Body of pancreas (tissue), 4 donors: ENCODE measurements at places on chromosomes 11 and 22. TPM values are rescaled to one million over a fixed set of nuclear protein-coding genes. Genes with fewer than 3 reads are reported as not detected.

DNA sequence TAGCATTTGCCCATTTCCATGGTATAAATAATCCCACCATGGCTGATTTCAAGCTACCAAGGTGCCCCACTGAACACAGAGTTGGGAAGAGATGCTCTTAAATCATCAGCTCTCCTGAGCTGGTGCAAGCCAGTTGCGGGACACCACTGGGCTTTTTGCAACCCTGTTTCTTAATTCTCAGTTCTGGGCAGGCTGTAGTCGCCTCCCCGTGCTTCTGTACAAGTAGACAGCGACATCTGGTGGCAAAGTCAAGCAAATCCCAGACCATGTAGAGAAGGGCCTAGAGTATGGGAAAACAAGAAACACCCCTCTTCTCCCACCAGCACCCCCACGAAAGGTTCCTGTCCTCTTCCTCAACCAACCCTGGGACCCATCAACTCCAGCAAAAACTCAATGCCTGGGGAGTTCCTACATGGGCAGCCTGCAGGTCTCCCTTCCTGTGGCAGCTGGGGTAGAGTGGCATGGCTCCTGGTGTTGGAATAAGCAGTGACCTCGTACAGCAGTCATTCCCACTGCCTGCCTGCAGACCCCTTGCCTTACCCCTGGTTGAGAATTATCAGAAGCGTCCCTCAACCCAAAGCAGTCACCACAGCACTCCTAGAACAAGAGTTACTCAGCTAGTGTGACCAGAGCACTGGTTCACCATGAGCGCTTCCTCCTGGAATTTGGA lies 68.4 kb downstream of the IGLL5 start:
- H3K36me3 ChIP-seq, result no peaks in the 10 kb centered on the region
- peaks cover 3% of the 10 kb centered on the region for H3K4me1 ChIP-seq
- peaks cover 7% of the 10 kb centered on the region for H3K27me3 ChIP-seq
- H3K4me3 ChIP-seq, result no peak overlapping the region
- no peak overlapping the region for H3K27ac ChIP-seq
- DNase-seq, result peak; percentile 75

The OR52I2 gene
- not detected for total RNA-seq

DNA sequence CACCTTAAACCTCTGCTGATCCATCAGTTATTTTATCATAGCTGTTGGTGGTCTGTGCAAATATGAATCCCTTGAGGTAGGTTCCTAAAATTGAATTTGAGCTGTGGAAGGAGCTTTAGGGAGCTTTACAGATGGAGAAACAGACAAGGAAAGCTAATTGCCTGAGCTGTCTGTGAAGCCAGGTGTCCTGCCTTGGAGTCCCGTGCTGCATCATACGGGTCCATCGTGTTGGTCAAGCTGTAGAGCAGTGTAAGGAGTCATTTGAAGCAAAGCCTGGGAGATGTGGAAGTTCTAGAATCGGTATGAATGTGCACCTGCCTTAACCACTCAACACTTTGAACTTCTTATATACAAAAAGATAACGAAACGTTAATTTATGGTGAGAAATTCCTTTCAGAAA lies 1.0 kb downstream of the POLA2 start:
- DNase-seq, result no peak
- H3K27me3 ChIP-seq, result no peaks in the 10 kb centered on the region
- no peak overlapping the region for H3K27ac ChIP-seq
- H3K36me3 ChIP-seq, result no peaks in the 10 kb centered on the region
- no peak overlapping the region for H3K4me3 ChIP-seq

DNA sequence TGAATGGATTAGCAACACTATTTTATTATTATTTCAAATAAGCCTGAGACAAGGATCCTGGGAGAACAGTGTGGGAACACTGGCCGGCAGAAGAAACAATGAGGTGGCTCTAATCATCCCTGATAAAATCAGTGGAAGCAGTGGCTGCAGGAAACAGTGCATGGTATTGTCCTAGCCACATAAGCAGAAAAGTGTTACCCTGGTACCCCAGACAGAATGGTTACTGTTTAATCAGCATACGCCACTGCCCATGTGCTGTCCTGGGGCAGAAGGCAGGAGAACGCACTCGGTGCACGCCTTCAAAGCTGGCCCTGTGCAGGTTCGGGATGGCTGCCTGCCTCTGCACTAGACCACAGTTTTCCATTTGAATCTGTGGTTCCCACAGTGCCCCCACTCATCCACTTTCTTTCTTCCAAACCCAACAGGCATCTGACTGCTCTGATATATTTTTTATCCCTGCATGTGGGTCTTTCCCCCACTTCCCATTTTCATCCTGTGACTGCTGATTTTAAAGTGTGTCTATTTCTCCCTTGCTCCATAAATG lies 25.7 kb downstream of the OPCML start:
- H3K27me3 ChIP-seq, result no peaks in the 10 kb centered on the region
- no peak overlapping the region for H3K27ac ChIP-seq
- DNase-seq, result no peak
- no peaks in the 10 kb centered on the region for H3K4me1 ChIP-seq
- H3K36me3 ChIP-seq, result no peaks in the 10 kb centered on the region
- H3K4me3 ChIP-seq, result no peak overlapping the region

DNA sequence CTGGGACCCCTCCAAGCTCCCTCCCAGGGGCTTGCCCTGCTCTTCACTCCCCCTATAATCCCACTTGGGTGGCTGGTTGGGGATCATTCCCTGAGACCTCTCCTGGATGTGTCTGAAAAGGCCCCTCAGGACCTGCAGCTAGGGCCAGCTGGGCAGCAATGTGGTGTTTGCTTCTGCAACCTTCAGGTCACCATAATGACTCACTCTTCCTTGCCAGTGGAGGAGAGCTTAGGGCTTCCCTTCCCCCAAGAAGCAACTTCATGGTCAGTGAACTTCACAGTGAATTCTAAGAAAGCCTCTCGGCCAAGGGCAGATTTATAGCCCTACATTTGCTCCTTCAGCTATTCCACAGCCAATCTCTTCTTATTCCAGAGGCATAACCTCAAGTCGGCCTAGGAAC lies 45.1 kb upstream of the TSPAN18 start:
- no peaks in the 10 kb centered on the region for H3K27me3 ChIP-seq
- no peaks in the 10 kb centered on the region for H3K36me3 ChIP-seq
- no peaks in the 10 kb centered on the region for H3K4me1 ChIP-seq
- DNase-seq, result no peak
- H3K27ac ChIP-seq, result no peak overlapping the region

GRCh38 chr11:65421794-65422632 lies 585 bp upstream of the NEAT1 start:
- peak overlapping the region; percentile 100 for H3K27ac ChIP-seq
- peaks cover 49% of the 10 kb centered on the region for H3K4me1 ChIP-seq
- H3K36me3 ChIP-seq, result no peaks in the 10 kb centered on the region
- H3K4me3 ChIP-seq, result peak overlapping the region; percentile 83
- DNase-seq, result peak; percentile 98

- H3K36me3 ChIP-seq, result no peaks in the 10 kb centered on the region
- H3K27ac ChIP-seq, result no peak overlapping the region
- H3K4me1 ChIP-seq, result no peaks in the 10 kb centered on the region
- no peaks in the 10 kb centered on the region for H3K27me3 ChIP-seq
- H3K4me3 ChIP-seq, result no peak overlapping the region
Observed at GRCh38 chr11:44684859-44685281, 41.9 kb upstream of the TSPAN18 start.
